ENCODE measurements at places on chromosomes 6 and 20. TPM values are rescaled to one million over a fixed set of nuclear protein-coding genes. Genes with fewer than 3 reads are reported as not detected.
A peak's percentile ranks its signal among the peaks of the same experiment; 100 is the strongest.

DNA sequence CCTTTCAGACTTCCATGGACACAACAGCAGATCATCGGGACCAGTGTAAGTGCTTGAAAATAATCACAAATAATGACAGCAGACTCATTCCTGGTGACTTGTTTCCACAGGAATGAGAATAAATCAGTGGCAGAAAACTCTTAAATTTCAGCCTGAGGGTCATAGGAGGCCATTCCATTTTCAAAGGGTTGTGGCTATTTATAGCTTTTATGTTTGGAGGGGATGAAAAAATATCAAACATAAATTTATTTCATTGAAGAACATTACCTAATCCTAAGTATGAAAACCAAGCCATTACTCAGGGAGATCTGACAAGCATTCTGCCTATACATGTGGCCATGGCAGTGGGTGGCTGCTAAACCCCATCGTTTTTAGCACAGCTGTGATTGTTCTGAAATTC lies 173.6 kb upstream of the CNR1 start:
- no peak overlapping the region for H3K4me3 ChIP-seq
- peak; percentile 23 for DNase-seq
- H3K4me1 ChIP-seq = peaks cover 3% of the 10 kb centered on the region
- H3K27ac ChIP-seq = no peak overlapping the region

GFRA4 gene
- total RNA-seq = not detected

GRCh38 chr6:35640017-35640664 lies 48.6 kb downstream of the FKBP5 start:
- no peaks in the 10 kb centered on the region for H3K4me1 ChIP-seq
- H3K4me3 ChIP-seq = no peak overlapping the region
- no peaks in the 10 kb centered on the region for H3K27me3 ChIP-seq
- DNase-seq = peak; percentile 11
- H3K27ac ChIP-seq = no peak overlapping the region
- no peaks in the 10 kb centered on the region for H3K36me3 ChIP-seq

DNA sequence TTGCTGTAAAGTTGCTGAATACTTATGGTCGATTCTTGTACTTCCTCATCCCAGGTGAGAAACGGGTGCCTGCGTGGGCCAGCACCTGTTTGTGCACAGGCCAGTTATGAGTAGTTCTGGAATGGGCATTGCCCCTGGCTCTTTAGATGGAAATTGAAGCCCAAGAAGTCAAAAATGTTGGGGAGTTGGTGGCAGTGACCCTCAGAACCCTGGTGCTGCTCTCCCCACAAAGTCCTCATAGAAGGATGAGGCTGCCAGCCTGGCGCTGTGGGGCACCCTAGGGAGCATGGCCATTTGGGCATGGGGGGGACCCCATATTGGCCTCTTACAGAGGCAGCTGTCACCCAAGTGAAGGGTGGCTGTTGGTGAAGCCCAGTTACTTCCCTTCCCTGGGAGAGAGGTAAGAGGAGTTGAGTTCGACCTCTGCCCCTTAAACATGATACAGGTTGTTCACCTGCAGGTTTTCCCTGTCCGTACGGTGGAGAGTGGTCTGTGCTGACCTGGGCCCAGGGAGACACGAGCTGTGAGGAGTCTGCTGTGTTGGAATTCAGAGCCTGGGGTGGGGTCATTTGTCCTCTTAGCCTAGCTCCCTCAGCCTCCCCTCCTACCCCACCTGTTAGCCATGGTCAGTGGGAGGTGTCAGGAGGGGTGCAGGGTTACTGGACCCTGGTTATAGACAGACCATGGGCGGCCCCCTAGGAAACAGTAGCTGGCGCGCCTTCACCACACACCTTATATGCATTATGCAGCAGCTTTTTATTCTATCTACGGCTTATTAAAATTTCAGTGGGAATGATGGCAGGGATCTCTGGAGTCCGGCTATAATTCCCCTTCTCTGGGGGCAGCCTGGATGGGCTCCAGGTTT lies 4.9 kb downstream of the HMGA1 start:
- DNase-seq = no peak
- no peak overlapping the region for H3K4me3 ChIP-seq
- H3K4me1 ChIP-seq = peaks cover 64% of the 10 kb centered on the region
- H3K27ac ChIP-seq = peak overlapping the region; percentile 85
- peaks cover 19% of the 10 kb centered on the region for H3K36me3 ChIP-seq

DNA sequence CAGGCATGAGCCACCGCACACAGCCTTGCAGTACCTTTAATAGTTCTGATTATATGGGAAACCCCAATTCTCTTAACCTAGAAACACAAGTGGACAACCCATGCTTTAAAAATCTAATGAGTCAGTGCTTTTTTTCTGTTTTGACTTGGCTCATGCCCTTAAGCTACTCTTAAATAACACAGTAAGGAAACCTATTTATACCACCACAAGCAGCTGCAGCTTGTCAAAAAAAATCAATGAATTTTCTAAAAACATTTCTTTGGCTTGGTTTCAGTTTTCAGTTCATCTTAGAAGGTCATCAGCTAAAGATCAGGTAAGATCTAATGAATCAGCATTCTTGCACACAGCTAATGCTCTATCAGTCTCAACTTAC lies 124.1 kb upstream of the DST start:
- H3K4me3 ChIP-seq = no peak overlapping the region
- no peaks in the 10 kb centered on the region for H3K27me3 ChIP-seq
- no peak overlapping the region for H3K27ac ChIP-seq

PPP1R16B gene
- 0.41 TPM for total RNA-seq

NKAPL gene
- total RNA-seq = not detected

SLC44A4 gene
- 0.29 TPM for total RNA-seq

DNA sequence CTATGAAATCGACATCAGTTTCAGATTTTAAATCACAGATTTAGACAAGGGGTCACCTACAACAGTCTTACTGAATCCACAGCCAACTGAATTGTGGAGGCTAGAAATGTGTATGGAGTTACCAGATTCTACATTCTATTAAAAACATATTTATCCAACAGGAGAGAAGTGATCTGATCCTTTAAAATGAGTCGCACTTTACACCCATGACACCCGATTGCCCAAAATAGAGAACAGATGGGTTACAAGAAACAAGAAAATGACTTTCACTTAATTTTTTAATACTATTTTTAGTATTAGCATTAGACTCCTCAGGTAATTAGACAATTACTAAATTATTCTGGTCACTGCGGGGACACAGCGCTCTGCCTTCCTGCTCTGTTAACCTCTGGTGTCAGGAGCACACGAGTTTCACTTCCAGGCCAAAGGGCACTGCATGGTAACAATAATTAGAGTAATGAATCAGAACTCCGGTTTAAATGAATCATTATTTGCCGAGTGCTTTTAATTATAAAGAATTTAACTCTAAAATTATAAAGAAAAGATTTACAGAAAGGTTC lies 108.6 kb downstream of the ATP9A start:
- H3K4me1 ChIP-seq = peaks cover 19% of the 10 kb centered on the region
- H3K36me3 ChIP-seq = no peaks in the 10 kb centered on the region
- no peak for DNase-seq
- no peaks in the 10 kb centered on the region for H3K27me3 ChIP-seq
- no peak overlapping the region for H3K4me3 ChIP-seq

DNA sequence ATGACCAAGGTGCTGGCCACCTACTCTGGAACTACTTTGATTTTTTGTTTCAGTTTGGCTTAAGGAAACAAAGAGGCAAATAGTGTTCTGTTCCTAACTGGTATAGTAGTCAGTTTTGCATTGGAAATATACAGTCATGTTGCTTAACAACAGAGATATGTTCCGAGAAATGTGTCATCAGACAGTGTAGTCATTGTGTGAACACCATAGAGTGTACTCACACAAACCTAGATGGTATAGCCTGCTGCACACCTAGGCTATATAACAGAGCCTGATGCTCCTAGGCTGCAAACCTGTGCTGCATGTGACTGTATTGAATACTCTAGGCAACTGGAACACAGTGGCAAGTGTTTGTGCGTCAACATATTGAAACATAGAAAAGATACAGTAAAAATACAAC lies 80.4 kb downstream of the ARID1B start:
- no peaks in the 10 kb centered on the region for H3K36me3 ChIP-seq
- no peaks in the 10 kb centered on the region for H3K27me3 ChIP-seq

ADGRG6 gene
- total RNA-seq = 89.2 TPM

GRCh38 chr20:39607141-39607540 lies 645.0 kb downstream of the DHX35 start:
- H3K4me1 ChIP-seq = no peaks in the 10 kb centered on the region
- DNase-seq = peak; percentile 57
- H3K27me3 ChIP-seq = no peaks in the 10 kb centered on the region
- H3K4me3 ChIP-seq = no peak overlapping the region

XRN2 gene
- total RNA-seq = 68.2 TPM

DNA sequence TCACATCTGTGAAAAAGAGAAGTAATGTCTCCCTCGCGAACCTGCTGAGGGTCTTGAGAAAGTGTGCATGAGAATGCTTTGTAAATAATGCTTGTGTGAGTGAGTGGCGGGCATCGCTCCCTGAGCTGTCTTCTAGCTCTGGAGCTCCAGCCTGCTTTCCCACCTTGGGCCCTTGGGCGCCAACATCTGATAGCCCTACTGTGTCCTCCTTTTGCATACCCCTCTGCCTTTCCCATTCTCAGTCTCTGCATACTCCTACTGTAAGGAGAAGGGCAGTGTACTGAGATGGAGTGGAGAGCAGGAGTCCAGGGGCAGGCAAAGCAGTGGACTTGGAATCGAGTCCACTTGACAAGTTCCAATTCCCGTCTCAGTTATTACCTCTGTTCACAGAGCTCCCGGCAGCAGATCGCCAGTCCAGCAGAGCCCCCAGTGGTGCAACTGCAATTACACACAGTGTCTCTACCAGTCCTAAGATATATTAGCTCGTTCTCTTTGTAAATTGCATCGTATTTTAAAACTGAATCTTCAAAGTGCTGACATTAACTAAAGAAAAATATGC lies 847 bp upstream of the NCR2 start:
- no peak for DNase-seq
- H3K36me3 ChIP-seq = no peaks in the 10 kb centered on the region
- H3K4me1 ChIP-seq = no peaks in the 10 kb centered on the region
- H3K4me3 ChIP-seq = no peak overlapping the region

DNA sequence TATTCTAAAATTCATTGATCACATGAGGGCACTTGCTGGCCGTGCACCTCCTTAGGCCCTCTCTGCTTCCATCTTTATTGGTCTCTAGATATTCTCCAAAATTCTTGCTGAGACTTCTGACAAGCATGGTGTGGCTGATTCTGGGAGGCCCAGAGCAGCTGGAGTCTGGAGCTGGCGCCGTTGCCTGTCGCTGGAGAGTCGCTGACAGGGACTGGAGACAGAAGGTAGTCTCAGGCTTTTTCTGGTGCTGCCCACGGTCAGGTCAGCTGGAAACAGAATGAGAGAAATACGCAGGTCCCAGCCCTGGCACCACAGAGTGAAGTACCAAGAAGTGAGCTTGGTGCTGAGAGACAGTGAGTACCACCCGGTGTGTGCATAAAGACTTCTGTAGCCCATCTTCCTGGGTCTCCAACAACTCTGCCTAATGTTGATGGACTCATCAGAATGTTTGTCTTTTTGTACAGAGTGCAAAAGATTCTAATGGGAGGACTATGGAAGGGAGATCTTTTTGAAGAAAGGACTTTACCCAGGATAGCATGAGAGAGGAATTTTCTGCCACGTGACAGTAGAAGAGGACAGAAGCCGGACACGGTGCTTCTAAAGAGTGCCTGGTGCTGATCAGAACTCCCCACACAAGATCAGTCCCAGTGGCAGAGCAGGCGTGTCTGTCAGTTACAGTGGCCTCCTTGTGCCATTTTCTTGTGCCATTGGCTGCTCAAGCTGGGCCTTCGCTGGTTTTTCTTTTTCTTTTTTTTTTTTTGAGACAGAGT lies 1.8 kb upstream of the ALDH8A1 start:
- no peak overlapping the region for H3K4me3 ChIP-seq
- H3K27ac ChIP-seq = no peak overlapping the region
- no peak for DNase-seq
- no peaks in the 10 kb centered on the region for H3K4me1 ChIP-seq
- H3K36me3 ChIP-seq = no peaks in the 10 kb centered on the region

DNA sequence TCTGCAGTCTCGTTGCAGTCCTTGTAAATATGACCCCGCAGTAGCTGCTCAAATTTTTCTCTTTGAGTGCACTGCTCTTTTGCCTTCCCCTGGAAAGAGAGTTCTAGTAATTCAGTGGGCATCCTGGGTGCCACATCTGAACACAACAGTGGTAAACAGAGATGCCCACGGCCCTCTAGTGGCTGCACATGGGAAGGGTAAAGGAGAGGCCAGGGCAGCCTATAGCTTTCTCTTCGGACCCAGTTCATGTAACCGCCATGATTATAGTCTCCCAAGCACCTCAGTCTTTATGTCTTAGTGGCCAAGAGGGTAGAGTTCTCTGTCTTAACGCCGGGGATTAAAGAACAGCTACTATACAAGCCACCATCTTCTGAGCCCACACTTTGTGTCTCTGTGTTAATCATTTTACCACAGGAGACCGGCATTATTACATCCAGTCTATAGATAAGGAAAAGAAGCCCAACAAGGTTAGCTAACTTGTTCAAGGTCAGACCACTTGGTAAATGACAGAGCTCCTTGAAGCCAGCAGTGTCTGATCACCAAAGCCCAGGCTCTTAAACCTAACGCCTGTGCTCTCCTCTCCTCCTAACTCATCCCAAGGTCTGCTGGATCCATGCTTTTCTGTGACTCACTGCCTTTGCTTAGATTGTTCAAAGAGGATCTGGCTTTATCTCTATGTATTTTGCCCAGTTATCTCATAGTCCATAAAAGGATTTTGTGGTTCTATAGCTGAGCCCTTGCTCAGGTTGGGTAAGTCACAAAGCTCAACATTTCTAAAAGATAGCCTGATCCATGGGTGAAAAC lies 81.8 kb downstream of the ISM1 start:
- no peak overlapping the region for H3K4me3 ChIP-seq
- H3K4me1 ChIP-seq = no peaks in the 10 kb centered on the region
- H3K36me3 ChIP-seq = no peaks in the 10 kb centered on the region
- peaks cover 3% of the 10 kb centered on the region for H3K27me3 ChIP-seq
- no peak overlapping the region for H3K27ac ChIP-seq
- DNase-seq = no peak

GRCh38 chr6:7569082-7569481 lies 20.9 kb upstream of the SNRNP48 start:
- no peak overlapping the region for H3K4me3 ChIP-seq
- no peak for DNase-seq
- H3K4me1 ChIP-seq = no peaks in the 10 kb centered on the region

MCM9 gene
- 9.2 TPM for total RNA-seq

DNA sequence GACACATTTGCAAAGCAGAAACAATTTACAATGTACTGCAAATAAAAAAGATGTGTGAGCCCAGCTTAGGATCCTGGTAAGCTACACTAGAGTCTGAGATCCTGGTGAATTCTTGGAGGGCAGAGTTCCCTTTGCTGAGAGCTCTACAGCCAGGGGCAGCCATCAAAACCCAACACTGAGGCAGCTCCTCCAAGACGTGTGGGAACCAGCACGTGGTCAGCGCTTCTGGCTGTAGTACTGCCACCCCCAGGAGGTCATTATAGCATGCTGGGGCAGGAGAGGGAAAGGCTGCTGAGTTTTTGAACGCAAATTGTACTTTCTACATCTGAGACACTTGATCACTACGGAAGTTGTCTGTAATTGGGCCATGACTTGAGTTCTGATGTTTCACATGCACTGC lies 131.5 kb downstream of the INSM1 start:
- no peaks in the 10 kb centered on the region for H3K27me3 ChIP-seq
- no peak for DNase-seq

SLC17A1 gene
- not detected for total RNA-seq
